Ascending aorta (tissue), 2 donors: ENCODE measurements at places on chromosomes 12 and 14.

GRCh38 chr12:56346675-56347074 lies 8.0 kb downstream of the IL23A start:
- no peak overlapping the region for H3K4me3 ChIP-seq
- no peaks in the 10 kb centered on the region for H3K27me3 ChIP-seq
- no peak for DNase-seq
- no peaks in the 10 kb centered on the region for H3K4me1 ChIP-seq
- H3K27ac ChIP-seq, result no peak overlapping the region
- peaks cover 93% of the 10 kb centered on the region for H3K36me3 ChIP-seq

DNA sequence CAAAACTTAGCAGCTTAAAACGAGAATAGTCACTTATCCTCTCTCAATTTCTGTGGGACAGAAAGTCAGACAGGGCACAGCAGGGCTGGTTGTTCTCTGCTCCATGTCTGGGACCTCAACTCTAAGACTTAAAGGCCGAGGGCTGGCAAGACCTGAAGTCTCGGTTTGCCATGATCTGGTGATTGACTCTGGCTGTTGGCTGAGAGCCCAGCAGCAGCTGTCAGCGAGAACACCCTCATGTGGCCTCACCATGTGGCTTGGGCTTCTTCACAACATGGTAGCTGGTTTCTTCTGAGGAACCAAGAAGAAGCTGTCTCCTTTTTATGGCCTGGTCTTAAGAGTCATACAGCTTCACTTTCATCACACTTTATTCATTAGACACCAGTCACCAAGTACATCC lies 1.7 kb upstream of the VASH1 start:
- H3K36me3 ChIP-seq, result no peaks in the 10 kb centered on the region
- no peak overlapping the region for H3K27ac ChIP-seq
- H3K4me3 ChIP-seq, result no peak overlapping the region
- DNase-seq, result no peak

GRCh38 chr12:96047229-96048211 lies 12.1 kb upstream of the LTA4H start:
- H3K27ac ChIP-seq, result no peak overlapping the region
- no peak overlapping the region for H3K4me3 ChIP-seq

DNA sequence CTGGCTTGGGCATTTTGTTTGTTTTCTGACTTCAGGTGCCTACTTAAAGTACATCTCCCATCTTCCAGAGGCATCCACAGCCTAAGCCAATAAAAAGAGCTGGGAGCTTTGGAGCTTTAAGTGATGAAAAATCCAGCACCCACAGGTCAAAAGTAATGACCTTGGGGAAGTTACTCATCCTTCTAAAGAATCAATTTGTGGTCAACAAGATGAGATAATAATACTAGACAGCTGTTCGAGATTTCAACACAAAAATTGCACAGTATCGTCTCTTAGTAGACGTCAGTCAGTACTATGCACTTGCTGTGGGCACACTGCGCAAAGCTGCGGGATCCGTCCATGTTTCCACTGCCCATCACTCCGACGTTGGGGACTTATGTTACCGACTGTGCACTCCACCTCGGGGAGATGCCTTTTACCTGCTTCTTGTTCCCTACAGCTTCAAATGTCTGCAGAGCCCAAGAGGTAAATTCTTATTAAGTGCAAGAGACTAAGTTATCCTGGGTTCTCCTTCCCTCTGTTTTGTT lies 1.3 kb downstream of the ST8SIA1 start:
- peak overlapping the region; percentile 59 for H3K4me3 ChIP-seq
- no peak overlapping the region for H3K27ac ChIP-seq
- H3K27me3 ChIP-seq, result no peaks in the 10 kb centered on the region
- no peaks in the 10 kb centered on the region for H3K36me3 ChIP-seq
- no peaks in the 10 kb centered on the region for H3K4me1 ChIP-seq

DNA sequence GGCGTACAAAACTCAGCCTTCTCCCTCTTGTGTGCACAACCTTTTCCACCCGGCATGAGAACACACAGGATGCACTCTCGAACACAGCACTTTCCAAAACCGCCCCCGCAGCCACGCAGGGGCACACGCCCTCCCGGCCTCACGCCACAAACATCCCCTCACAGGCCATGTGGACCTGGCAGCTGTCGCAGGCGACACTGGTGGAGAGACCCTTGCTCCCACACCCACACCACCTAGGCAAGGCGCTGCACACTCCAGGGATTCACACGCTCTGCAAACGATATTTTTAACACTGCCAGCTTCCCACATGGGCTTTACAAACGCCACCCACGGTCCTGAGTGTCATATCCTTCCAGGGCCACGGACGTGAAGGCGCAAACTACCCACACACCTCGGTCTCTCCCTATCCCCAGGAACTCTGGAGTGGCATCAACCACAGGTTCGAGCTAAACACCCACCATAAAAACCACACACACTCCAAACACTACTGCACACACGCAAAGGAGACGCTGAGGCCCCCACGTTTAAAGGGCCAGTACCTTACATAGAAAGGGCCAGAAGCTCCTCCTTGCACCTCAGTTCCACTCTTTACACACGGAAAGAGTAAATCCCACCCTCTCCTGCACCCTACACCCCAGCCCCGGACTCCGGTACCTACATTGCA lies 12.4 kb upstream of the ITGB7 start:
- peak overlapping the region; percentile 90 for H3K4me3 ChIP-seq
- H3K36me3 ChIP-seq, result peaks cover 12% of the 10 kb centered on the region
- peaks cover 49% of the 10 kb centered on the region for H3K4me1 ChIP-seq
- DNase-seq, result no peak
- H3K27me3 ChIP-seq, result no peaks in the 10 kb centered on the region

DNA sequence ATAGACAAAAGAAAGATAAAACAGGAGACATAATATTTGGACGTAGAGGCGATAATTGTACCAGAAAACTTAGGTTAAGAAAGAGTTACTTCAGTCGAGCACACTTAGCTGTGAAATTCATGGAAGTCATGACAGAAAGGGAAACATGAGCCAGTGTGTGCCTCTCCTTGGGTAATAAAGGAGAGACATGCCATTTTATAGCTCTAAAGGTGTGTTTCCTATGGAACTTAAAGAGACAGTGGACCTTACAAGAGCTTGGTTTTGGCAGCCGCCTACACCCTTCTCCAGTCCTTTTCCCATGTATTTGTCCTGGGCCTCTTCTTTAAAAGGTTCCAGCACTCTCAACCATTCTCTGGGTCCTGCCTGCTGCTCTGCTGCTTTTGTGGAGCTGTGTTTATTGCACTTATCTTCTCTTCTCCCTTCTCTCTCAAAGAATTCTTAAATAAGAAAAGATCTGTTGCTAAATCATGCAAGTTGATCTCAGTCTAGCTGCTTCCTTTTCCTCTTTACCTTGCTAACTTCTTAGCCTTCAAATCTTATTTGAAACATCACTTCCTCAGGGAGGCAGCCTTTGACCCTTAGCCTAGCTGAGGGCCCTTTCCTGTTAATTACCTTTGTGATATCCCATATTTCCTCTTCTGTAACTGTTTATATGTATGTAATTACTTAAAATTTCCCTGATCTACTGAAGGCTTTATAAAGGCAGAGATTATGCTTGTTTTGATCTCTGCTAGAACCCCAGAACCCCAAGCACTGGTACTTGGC lies 81.8 kb upstream of the EVL start:
- no peaks in the 10 kb centered on the region for H3K36me3 ChIP-seq
- no peaks in the 10 kb centered on the region for H3K4me1 ChIP-seq
- H3K4me3 ChIP-seq, result no peak overlapping the region
- no peaks in the 10 kb centered on the region for H3K27me3 ChIP-seq
- no peak overlapping the region for H3K27ac ChIP-seq

- H3K4me3 ChIP-seq, result no peak overlapping the region
- DNase-seq, result no peak
- H3K27ac ChIP-seq, result no peak overlapping the region
- no peaks in the 10 kb centered on the region for H3K27me3 ChIP-seq
These were observed 328.2 kb upstream of the NOVA1 start for GRCh38 chr14:26925876-26926584.

DNA sequence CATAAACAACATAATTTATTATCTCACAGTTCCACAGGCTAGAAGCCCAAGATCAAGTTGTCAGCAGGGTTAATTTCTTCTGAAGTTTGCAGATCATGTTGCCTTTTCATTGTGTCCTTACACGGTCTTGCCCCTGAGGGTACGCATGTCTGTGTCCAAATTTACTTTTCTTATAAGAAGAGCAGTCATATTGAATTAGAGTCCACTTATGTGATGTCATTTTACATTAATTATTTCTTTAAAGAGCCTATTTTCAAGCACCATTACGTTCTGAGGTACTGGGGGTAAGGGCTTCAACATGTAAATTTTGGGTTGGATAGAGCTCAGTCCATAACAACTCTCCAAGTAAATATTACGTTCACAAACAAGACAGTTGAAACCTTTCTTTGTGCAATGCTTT lies 236.6 kb upstream of the OR4E1 start:
- DNase-seq, result no peak
- no peak overlapping the region for H3K4me3 ChIP-seq
- H3K27ac ChIP-seq, result no peak overlapping the region
- peaks cover 3% of the 10 kb centered on the region for H3K4me1 ChIP-seq
- no peaks in the 10 kb centered on the region for H3K27me3 ChIP-seq

DNA sequence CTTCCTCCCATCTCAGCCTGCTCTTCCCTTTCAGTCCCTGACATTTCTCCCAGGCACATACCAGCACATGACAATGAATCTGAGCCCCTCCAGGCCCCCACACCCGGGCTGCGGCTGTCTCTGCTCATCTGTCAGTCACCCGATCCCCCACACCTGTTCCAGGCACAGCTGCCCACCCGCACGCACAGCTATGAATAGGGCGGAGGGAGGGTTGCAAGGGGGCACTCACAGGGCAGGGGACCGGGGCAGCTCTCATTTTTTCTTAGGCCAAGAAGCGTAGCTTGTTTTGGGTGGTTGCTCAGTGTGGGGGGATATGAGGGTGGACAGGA lies 43.7 kb upstream of the TSPAN9 start:
- peaks cover 16% of the 10 kb centered on the region for H3K36me3 ChIP-seq
- no peak overlapping the region for H3K4me3 ChIP-seq
- H3K4me1 ChIP-seq, result no peaks in the 10 kb centered on the region
- no peak overlapping the region for H3K27ac ChIP-seq
- no peaks in the 10 kb centered on the region for H3K27me3 ChIP-seq

DNA sequence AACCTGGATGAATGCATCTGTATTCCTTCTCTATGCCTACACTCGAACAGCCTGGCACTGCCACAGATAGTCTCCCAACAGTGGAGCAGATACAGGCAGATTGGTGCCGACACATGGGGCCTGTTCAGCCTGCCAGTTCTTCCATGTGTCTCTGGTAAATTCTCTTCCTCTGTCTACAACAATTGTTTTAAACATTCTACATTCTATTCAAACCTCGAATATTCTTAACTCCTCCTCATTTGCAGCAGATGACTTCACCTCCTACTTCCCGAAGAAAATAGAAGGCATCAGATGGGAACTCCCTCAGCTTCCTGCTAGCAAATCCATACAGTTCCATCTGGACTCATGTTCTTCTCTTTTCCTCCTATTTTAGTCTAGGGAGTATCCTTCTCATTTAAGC lies 43.1 kb upstream of the OTOGL start:
- no peak for DNase-seq
- H3K27me3 ChIP-seq, result no peaks in the 10 kb centered on the region
- H3K27ac ChIP-seq, result peak overlapping the region; percentile 53
- H3K4me3 ChIP-seq, result no peak overlapping the region

DNA sequence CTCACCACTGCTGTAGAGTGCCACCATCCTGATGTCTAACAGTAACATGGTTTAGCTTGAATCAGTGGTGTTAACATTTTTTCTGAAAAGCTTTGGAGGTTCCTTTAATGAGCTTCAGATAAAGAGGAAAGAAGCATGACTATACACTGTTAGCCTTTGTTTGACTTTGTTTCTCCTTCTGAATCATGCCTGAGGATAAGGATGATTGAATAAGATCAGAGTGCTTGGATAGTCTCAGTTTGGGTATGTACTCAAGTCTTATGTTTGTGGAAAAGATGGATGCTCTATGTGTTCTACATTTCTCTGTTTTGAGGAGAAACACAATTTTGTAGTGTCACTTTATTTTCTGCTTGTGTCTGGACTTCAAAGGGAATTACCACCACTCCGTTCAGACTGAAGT lies 42.0 kb downstream of the GPATCH2L start:
- H3K27ac ChIP-seq, result no peak overlapping the region
- no peak overlapping the region for H3K4me3 ChIP-seq
- no peaks in the 10 kb centered on the region for H3K27me3 ChIP-seq
- H3K4me1 ChIP-seq, result no peaks in the 10 kb centered on the region

DNA sequence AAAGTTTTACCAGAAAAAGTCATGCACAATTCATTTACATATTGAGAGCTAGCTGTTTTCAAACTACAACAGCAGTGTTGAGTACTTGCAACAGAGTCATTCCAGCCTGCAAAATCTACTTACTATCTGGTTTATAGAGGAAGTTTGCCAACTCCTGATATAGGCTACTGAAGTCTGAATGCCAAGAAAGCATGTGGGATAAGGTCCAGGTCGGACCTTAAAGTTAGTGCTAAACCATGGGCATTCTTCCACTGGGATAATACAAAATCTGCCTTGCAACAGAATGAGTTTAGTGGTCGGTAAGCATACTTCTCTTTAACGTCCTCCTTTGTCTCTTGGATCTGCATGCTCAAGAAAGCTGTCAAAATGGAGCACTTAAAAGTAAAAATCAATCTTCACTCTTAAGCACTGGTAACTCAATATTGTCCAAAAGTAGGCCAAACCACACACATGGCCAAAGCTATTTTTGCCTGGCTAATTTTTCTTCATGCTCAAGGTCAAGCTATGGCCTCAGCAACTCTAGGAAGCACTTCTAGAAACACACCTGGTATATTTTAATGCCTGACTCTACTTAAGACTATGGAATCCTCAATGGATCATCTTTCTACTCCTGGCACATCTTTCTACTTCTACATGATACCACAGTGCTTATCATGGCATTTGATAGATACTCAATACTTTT lies 364.9 kb upstream of the KITLG start:
- no peak for DNase-seq
- no peak overlapping the region for H3K4me3 ChIP-seq
- H3K4me1 ChIP-seq, result no peaks in the 10 kb centered on the region
- H3K27me3 ChIP-seq, result no peaks in the 10 kb centered on the region

DNA sequence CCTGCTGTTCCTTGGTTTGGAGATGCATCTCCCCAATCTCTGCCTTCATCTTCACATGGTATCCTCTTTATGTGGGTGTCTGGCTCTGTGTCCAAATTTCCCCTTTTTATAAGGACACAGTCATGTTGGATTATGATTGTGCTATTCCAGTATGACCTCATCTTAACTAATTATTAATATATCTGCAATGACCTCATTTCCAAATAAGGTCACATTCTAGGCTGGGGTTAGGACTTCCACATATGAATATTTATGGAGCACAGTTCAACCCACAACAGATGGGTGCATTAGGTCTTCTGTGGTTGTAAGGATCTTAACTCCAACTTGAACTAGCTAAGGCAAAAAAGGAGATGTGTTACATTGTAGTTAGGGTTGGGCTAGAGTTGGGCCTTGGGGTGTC lies 69.4 kb downstream of the ADCK1 start:
- no peaks in the 10 kb centered on the region for H3K36me3 ChIP-seq
- no peaks in the 10 kb centered on the region for H3K4me1 ChIP-seq
- DNase-seq, result no peak
- no peak overlapping the region for H3K4me3 ChIP-seq

- H3K4me3 ChIP-seq, result no peak overlapping the region
- H3K36me3 ChIP-seq, result peaks cover 39% of the 10 kb centered on the region
- no peak for DNase-seq
- H3K27me3 ChIP-seq, result no peaks in the 10 kb centered on the region
- H3K4me1 ChIP-seq, result no peaks in the 10 kb centered on the region
- H3K27ac ChIP-seq, result no peak overlapping the region
These were observed 266.3 kb downstream of the MED13L start for GRCh38 chr12:116011217-116011616.
